ENCODE measurements at places on chromosomes 1 and 21.

DNA sequence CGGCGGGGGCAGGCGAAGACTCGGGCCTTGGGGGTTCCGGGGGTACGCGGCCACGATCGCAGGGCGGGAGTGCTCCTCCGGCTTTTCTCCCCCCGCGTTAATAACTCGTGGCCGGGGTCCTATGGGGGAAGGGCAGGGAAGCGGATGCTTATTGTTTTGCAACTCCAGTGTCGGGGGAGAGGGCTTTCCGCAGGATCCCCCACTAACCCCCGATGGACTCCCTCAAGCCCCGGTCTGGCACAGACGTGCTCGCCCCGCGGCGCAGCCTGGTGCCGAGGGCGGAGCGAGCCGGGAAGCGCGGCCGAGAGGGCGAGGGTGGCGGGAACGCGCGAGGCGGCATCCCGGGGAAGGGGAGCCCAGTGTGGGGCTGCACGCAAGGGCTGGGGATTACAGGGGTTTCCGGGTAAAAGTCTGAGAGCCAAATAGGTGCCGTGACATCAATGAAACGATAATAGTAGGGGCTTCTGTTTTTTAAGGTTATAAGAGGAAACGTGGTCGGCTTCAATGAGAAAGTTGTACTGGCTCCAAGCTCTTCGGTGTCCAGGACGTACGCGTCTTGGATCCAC, 772 bp downstream of the UCK2 start:
- DNase-seq, result peak; percentile 68

GRCh38 chr1:53115403-53116306, 26.8 kb downstream of the SLC1A7 start:
- no peak for DNase-seq

GRCh38 chr1:77089756-77090155, 129.5 kb downstream of the PIGK start:
- DNase-seq, result no peak

GRCh38 chr21:43719748-43720538, 1.0 kb downstream of the PDXK start:
- DNase-seq, result peak; percentile 19

DNA sequence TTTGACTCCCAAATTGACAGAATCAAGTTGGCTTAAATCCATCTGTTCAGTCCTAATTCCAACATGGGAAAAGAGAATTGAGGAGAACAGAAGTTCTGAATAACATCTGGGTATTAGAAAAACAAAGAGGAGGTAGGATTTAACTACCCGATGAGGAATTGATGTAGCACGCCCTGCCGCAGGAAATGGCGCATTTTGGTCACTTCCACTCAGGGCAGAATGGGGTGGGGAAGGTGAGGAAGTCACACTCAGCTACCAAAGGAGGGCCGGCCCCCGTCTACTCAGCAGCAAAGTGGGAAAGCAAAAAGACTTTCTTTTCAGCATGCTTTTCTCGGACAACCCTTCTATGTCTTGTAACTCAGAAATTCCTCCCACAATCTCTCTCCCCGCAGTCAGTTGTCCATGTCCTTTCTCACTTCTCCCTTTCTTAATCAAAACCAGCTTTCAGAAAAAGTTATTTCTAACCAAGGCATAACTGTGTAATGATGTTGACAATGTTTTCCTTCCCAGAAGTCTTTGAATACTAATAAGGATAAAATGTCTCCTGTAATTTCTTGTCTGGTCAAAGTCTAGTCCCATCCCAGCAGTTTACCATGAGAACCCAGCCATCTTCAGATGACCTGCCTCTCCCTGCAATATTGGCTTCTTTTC, 60.5 kb upstream of the SIPA1L2 start:
- DNase-seq, result no peak

- peak; percentile 99 for DNase-seq
These were observed 23.2 kb upstream of the H6PD start for GRCh38 chr1:9211291-9211811.
